ENCODE measurements at places on chromosomes 4 and X.

DNA sequence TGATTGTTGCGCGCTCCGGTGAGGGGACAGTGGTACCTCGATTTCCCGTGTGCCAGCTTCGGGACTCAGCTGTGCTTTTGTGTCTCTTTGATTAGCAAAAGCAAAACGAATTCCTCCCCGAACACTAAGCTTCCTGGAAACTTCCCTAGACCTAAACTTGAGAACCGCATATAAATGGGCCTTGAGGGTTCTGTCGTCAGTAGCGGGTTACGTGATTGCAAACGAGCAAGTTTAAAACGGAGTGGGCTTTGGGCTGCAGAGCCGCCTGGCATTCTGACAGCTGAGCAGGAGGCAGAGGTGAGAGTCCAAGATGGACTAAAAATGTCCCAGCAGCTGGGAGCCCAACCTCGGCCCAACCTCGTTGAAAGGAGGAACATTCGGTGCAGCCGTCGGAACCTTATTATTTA lies 1.2 kb upstream of the TAPT1 start:
- DNase-seq: peak; percentile 49

DNA sequence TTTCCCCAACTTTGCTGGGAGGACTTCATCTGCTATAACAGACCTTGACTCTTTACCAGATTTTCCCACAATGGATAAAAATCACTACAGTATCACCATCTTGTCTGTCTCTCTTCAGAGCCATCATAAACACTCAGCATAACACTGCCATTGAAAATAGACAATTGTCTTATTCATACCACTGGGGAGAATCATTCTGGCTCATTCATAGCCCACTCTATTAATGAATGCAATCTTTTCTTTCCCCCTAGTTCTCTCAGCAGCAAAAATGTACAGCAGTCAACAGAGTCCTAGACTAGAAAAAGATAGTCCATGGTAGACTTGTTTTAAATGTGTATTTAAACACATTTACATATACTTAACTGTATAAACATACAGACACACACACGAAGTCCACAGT lies 19.2 kb downstream of the SLC9A7 start:
- no peak for DNase-seq

DNA sequence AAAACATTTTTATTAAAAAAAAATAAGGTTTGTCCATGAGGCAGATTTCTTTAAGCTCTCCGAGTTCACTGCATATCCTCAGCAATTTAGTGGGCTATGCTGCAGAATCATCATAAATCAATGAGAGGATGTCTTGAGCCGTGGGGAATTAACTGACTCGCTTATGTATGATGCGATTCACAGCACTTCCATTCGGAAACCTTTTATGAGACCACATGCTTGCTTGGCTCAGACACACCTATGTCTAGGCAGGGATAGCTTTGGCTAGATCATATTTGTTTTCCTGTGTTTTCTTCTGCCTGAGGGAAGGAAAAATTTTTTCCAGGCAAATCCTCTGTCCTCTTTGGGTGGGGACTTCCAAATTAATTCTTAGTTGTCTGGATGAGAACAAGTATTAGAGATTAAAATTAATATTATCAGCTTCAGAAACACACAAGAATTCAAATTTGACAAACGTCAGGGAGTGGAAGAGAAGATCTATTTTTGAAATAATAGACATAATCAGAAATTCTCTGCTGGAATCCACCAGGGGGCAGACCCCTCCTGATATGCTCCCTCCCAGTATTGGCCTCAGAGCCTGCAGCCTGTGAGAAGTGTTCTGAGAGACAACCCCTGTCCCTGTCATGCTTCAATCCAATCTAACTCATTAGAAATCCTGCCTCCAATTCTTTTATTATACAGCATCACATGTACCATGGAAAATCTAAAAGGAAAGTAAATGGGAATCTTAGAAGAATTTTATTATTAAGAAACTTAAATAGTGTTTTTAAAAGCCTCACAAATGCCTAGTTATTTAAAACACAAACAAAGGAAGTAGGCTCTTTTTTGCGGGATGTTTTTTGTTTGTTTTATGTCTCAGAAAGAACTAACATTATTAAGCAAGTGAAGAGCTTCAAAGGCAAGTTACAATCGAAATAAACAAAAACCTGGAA lies 345.1 kb upstream of the TACR3 start:
- DNase-seq: peak; percentile 20

DNA sequence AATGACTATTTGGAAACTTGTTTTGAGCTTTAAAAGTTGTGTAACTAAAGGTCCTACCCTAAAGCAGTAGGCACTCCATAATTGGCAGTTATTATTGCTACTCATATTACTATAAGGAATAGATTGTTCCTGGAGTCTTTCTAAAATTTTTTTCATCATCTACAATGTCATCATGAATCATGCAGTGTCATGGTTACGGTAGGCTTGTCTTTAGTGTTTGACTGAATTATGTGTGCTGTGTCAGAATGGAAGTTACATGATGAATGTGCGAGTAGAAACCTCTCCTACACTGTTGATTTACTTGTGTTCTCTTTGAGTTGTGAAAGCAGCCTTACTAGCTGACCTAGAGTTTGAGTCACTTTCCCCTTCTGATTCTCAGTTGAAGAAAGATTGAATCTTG lies 1099.9 kb downstream of the RAPGEF2 start:
- peak; percentile 13 for DNase-seq

- no peak for DNase-seq
Observed at GRCh38 chr4:173170182-173170778, 1.7 kb downstream of the GALNT7 start.

GRCh38 chr4:98603683-98604521 lies 54.5 kb downstream of the TSPAN5 start:
- peak; percentile 92 for DNase-seq

DNA sequence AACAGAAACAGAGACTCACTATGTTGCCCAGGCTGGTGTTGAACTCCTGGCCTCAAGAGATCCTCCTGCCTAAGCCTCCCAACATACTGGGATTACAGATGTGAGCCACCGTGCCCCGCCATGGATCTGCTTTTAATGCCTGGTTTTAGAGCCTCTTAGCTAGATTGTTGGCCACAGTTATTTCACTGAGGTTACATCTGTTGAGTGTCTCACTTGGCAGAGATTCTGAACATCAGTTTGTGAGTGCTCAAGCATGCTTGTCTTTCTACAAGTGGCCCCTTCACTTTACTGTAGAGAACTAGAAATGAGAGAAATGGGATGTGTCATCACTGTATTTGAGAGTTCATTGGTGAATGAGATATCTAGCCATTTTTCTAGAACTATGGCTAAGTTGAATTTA lies 218.5 kb downstream of the APBB2 start:
- DNase-seq: peak; percentile 83

DNA sequence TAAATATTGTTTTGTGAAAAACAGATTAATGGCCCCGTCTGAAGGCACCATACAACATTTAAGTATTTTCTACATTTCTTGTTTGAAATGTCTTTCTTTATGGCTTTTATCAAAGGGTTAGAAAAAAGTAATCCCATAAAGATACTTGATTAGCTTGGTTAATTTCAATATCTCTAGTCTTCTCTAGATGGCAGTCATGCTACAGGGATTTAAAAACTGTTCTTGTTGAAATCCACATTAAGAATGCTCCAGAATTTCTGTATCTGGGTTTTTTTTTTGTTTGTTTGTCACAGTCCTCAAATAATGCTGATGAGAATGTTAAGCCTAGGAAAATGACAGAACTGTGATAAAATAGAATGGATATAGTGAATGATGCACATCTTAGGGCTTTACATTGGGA lies 109.0 kb upstream of the AADAT start:
- DNase-seq: no peak

GRCh38 chr4:101221294-101221693 lies 126.0 kb downstream of the PPP3CA start:
- no peak for DNase-seq

- peak; percentile 47 for DNase-seq
Observed at GRCh38 chrX:11757719-11758399, at the start of gene MSL3. MSL3 (plus strand) TSS chrX:11758237; CDS start chrX:11758264, 27 bp downstream.

GRCh38 chr4:189822326-189822725 lies 118.3 kb upstream of the FRG1 start:
- DNase-seq: no peak

GRCh38 chr4:152609481-152609880 lies 70.3 kb downstream of the TMEM154 start:
- no peak for DNase-seq

All from astrocyte (in vitro differentiated cells and primary cell).